ELR (cell line): ENCODE measurements at places on chromosomes 7 and 10.

DNA sequence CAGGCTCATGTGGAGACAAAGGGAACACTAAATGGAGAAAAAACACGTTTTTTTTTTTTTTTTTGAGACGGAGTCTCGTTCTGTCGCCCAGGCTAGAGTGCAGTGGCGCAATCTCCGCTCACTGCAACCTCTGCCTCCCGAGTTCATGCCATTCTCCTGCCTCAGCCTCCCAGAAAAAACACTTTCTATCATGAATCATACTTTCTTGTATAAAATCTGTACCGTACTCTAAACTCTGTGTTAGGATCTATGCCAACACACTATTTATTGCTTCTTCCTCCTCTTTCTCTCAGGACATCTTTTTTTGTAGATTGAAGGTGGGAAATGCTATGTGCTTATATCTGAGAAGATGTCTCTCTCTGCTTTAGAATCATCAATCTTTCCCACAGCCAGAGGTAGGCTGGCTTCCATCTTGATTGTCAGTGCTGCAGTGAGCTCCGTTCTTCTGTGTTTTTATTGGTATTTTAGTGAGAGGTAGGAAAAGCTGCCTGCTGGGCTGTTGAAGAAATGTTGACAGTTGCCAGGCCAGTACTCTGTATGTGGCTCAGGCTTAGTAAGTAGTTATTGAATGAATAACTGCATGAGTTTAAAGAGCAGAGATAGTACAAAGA, 101.1 kb downstream of the GPR85 start:
- peak; percentile 85 for DNase-seq

- no peak for DNase-seq
These were observed 264.9 kb upstream of the FERD3L start for GRCh38 chr7:19410106-19410505.

GRCh38 chr10:42654419-42654818, 16.0 kb upstream of the ZNF33B start:
- DNase-seq: no peak

DNA sequence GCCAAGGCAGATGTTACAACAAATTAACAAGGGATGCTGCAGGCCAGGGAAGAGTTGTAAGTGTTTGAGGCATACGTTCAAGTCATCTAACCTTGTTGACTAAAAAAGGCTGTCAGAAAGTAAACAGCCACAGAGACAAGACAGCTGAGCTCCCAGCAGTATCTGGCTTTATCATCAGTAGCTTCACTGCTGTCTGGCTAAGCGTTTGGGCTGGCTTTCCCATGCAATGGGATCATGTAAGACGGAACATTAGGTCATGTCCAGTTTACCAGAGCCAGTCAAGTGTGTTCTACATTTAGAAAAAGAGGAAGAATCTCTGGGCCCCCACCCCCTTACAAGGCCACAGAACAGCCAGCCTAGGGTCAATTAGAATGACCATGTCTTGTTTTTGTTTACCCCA, 51.3 kb upstream of the GSAP start:
- DNase-seq: no peak

GRCh38 chr7:156230576-156230975, 410.0 kb upstream of the RNF32 start:
- DNase-seq: no peak

DNA sequence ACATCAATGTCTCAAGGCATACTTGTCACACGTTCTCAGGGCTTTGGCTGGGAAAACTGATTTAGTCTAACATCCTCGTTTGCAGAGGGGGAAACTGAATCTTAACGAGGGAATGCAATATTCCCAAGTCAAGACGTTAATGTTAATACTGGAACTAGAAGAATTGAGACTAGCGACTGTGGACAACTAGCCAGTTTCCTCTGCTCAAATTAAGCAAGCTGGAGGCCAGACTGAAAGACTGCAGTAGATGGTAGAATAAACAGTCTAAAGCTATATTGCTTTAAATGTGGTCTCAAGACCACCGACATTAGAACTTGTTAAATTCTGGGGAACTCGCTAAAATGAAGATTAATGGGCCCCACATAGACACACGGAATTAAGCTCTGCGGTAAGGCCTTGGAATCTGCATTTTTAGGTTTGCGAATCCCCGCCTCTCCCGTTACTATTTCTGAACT, 639 bp upstream of the TFAM start:
- DNase-seq: peak; percentile 18

GRCh38 chr10:101311185-101312066, 42.5 kb upstream of the BTRC start:
- DNase-seq: no peak

DNA sequence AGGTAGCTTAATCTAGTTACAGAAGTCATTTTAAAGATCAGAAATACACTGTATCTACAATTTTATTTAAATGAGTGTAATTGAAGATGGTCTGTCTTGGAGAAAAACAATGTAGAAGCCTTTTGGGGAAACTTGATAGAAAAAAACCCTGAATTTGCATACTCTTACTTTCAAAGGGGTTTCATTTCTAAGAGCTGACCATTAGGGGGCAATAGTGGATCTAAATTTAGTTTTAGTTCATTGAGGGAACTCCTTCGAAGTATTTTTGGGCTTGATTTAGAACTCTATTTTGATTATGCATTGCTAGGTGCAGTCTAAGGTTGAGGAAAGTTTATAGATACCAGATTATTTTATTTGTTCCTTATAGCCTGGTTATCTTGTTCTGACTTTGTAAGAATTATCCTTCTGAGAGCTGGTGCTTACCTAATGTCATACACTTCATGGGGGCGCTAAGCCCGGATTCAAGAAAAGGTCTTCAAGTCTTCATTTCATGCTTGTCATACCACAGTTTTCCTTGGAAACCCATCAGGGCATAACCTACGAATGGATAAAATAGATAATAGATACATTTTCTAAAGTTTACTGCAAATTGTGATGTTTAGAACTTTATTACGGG, 69.1 kb upstream of the MXI1 start:
- DNase-seq: peak; percentile 80

- no peak for DNase-seq
These were observed 29.3 kb downstream of the NPS start for GRCh38 chr10:127578259-127578960.
